ENCODE measurements at places on chromosomes 5 and 9.

GRCh38 chr9:76846297-76846696 is 59.6 kb downstream of the PRUNE2 start:
- no peak for DNase-seq

GRCh38 chr5:27911216-27911615 is 872.8 kb upstream of the CDH9 start:
- DNase-seq, result no peak

- DNase-seq, result no peak
These were observed 70.5 kb downstream of the ST8SIA4 start for GRCh38 chr5:100832252-100833230.

DNA sequence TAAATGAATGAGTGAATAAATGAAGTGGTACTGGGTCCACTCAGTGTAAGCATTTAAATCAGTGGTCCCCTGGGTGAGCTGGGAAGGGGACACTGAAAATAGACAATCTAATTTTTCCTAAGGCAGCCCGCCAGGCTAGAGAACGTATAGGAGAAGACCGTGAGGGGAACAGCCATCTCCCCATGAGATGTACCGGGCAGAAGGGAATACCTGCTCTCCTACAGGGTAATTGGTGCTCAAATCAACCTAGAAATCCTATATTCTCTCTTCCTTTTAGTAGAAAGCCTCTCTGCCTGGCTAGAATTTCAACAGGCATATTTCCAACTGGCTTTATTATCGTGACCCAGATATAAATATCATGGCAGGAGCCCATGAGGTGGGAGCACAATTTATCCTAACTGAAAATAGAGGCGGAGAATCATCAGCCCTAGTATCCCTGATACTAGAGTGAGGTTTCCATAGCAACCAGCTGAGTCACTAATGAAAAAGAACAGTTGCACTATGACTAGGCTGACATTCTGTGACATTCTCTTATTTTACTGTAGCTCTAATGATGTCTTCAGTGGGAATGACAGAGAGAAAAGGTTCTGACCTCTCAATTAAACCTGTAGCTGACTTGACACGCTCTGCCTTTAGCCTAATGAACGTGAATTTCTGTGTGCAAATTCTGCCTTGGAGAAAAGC is 96.5 kb upstream of the CAST start:
- DNase-seq, result no peak
